Airway epithelial cell (primary cell): ENCODE measurements at places on chromosomes 3 and 15. TPM values are rescaled to one million over a fixed set of nuclear protein-coding genes. Genes with fewer than 3 reads are reported as not detected.

The DPH3 gene
- total RNA-seq = 9.5 and 10.0 TPM in 2 replicates

The SCAANT1 gene
- total RNA-seq = not detected in 2 replicates

The TYRO3 gene
- 5.7 and 11.5 TPM in 2 replicates for total RNA-seq

The MUSTN1 gene
- total RNA-seq = 0.79 TPM in 1 of 2 replicates, not detected in the other

The DPPA4 gene
- total RNA-seq = not detected in 2 replicates
